ENCODE measurements at places on chromosomes 5 and 9. TPM values are rescaled to one million over a fixed set of nuclear protein-coding genes. Genes with fewer than 3 reads are reported as not detected.

IL5 gene
- not detected for polyA plus RNA-seq

GKAP1 gene
- polyA plus RNA-seq: 4.3 TPM

PRUNE2 gene
- polyA plus RNA-seq: 1.4 TPM

TENT4A gene
- polyA plus RNA-seq: 14.8 TPM

PCDHA13 gene
- polyA plus RNA-seq: 0.25 TPM

CDH6 gene
- 0.23 TPM for polyA plus RNA-seq

MCTP1 gene
- polyA plus RNA-seq: 13.3 TPM

TXNDC8 gene
- polyA plus RNA-seq: not detected

PANK3 gene
- polyA plus RNA-seq: 5.5 TPM

CYLC2 gene
- polyA plus RNA-seq: not detected

FLT4 gene
- 13.1 TPM for polyA plus RNA-seq

DMRT2 gene
- 0.20 TPM for polyA plus RNA-seq

PCDH1 gene
- polyA plus RNA-seq: 26.7 TPM

MUSK gene
- polyA plus RNA-seq: 0.06 TPM

PCDHB7 gene
- 0.20 TPM for polyA plus RNA-seq

PCDHB14 gene
- 1.4 TPM for polyA plus RNA-seq

TRAF1 gene
- 5.3 TPM for polyA plus RNA-seq

PCDHA1 gene
- 0.11 TPM for polyA plus RNA-seq

PELO gene
- 4.8 TPM for polyA plus RNA-seq

DNAJA1 gene
- polyA plus RNA-seq: 127 TPM

SPEF2 gene
- polyA plus RNA-seq: 1.3 TPM

GLRA1 gene
- 0.13 TPM for polyA plus RNA-seq

MRPS27 gene
- 28.3 TPM for polyA plus RNA-seq
